ENCODE measurements at places on chromosomes 6 and 20.

GRCh38 chr6:53696341-53696740 lies 30.8 kb upstream of the KLHL31 start:
- DNase-seq: no peak

DNA sequence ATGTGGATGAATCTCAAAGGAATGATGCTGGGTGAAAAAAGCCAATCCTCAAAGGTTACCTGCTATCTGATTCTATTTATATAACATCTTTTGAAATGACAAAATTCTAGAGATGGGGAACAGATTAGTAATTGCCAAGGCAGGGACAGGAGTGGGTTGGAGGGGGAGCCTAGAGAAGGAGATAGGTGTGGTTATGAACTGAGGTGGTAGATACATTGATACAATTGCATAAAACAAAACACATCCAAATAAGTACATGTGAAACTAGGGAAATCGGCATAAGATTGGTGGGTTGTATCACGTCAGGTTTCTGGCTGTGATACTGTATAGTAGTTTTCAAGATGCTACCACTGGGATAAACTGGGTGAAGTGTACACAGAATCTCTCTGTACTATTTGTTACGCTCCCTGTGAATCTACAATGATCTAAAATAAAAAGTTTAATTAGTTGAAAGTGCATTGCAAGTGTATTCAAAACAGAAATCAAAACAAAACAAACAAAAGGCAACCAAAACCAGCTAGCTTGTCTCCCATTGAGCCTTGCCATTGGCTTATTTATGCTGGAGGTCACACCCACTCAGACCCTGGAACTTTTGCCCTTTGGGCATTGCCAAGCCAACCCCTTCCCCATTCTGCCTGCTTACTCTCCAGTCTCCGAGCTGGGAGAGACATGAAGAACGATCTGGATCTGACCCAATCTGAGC lies 27.8 kb downstream of the PPP1R16B start:
- DNase-seq: no peak

- no peak for DNase-seq
Measured at GRCh38 chr20:13546497-13547131, 92.1 kb downstream of the TASP1 start.

DNA sequence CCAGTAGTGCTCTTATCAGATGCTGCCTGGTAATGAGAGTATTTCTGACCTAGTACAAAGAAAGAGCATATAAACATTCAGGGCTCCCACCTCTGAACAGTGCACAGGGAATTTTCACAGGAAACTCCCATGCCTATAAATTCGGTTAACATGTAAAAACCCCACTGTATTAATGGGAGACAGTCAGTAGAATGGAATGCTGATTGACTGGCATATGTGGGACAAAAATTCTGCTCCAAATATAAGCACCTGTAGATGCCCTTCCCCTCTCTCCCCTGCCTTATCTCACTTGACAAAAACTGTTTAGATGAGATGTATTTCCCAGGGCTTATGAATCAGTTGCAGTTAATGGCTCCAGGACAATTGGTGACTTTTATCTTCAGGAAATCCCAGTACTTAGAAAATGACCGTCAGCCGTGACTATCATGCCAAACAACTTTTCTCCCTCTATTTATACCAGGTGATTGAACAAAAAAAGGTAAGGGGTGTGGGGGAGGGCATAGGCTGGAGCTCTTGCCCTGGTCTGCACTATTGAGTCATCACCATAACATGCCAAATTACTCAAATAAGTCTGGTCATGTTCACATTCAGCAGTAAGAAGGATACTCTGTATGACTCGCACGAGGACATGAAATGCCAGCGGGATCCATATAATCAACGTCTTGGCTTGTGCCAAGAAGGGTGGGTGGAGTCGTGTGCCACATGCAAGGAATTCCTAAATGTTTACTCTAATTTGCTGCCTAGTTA lies 176.4 kb upstream of the BMP2 start:
- DNase-seq: no peak

DNA sequence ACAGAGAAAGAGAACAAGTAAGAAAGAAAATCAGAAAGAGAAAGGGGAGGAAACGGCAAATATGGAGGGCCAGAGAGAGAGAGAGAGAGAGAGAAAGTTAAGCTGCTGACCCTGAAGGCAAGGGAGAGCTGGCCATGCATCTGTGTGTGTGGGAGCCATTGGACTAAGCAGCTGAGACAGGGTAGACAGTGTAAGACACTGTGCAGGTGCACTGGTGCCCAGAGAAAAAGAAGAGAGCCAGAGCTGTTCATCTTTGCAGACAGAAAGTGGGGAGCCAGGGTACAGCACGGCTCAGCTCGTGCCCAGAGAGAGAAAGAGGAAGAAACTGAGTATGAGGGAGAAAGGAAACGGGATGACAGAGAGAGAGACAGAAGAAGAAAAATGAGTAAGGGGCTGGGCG lies 24.2 kb upstream of the ZNF318 start:
- no peak for DNase-seq

GRCh38 chr6:6972456-6972855 lies 135.3 kb upstream of the RREB1 start:
- no peak for DNase-seq

- no peak for DNase-seq
Measured at GRCh38 chr6:118896339-118897136, 2.6 kb downstream of the ASF1A start.

GRCh38 chr20:10613911-10614310 lies 59.9 kb downstream of the JAG1 start:
- DNase-seq: no peak

GRCh38 chr20:13510837-13511488 lies 127.8 kb downstream of the TASP1 start:
- no peak for DNase-seq

- no peak for DNase-seq
Measured at GRCh38 chr6:31585491-31585890, 586 bp upstream of the LST1 start.

GRCh38 chr6:107633680-107634323 lies 143.9 kb downstream of the SOBP start:
- no peak for DNase-seq

GRCh38 chr6:4055420-4056041 lies 23.4 kb downstream of the FAM217A start:
- no peak for DNase-seq

GRCh38 chr6:10425975-10426780 lies 11.3 kb upstream of the TFAP2A start:
- DNase-seq: no peak

GRCh38 chr6:139235661-139236060 lies 56.1 kb downstream of the TXLNB start:
- DNase-seq: no peak

GRCh38 chr20:49556621-49557020 lies 11.3 kb downstream of the PTGIS start:
- no peak for DNase-seq

GRCh38 chr6:30615958-30616810 lies 859 bp downstream of the PPP1R10 start:
- DNase-seq: no peak

- DNase-seq: no peak
Measured at GRCh38 chr6:70547313-70547712, 19.4 kb upstream of the SDHAF4 start.

GRCh38 chr20:40628877-40629276 lies 60.2 kb downstream of the MAFB start:
- DNase-seq: no peak

- no peak for DNase-seq
Measured at GRCh38 chr6:15032015-15032414, 213.9 kb upstream of the JARID2 start.

DNA sequence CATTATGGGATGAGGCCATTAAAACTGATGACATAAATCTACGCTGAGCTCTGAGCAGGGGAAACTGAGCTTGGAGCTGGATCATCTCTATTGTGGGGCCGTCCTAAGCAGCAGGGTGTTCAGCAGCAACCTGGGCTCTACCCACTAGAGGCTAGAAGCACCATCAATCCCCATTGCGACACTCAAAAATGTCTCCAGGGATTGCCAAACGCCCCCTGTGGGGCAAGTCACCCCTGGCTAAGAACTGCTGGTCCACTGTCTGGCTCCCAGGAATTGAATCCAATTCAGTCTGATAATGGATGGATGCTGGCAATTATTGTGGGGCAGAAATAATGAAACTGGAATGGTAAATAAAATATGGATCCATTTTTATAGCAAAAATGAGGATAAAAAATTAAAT lies 38.2 kb downstream of the PMEPA1 start:
- no peak for DNase-seq

DNA sequence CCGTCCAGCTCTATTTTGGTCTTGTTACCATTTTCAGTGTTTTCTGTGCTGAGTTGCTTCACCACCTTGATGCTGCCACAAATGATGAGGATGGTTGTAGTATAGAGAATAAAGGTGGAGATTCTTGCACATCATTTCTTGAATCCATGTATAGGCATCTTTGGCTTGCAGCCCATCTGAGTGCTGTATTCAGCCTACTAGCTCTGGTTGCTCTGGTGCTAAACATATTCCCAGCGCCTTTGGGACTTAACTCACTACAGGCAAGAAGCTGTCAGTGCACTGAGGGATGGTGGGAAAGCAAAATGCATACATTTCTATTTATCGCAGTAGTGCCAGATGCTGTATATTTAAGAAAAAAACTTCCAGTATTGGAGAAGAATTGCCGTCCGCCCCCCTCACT lies 86.0 kb downstream of the CARMIL1 start:
- DNase-seq: no peak

GRCh38 chr6:107173779-107174178 lies 58.5 kb upstream of the BEND3 start:
- no peak for DNase-seq

- no peak for DNase-seq
Measured at GRCh38 chr6:46059608-46060007, 43.9 kb upstream of the CLIC5 start.

DNA sequence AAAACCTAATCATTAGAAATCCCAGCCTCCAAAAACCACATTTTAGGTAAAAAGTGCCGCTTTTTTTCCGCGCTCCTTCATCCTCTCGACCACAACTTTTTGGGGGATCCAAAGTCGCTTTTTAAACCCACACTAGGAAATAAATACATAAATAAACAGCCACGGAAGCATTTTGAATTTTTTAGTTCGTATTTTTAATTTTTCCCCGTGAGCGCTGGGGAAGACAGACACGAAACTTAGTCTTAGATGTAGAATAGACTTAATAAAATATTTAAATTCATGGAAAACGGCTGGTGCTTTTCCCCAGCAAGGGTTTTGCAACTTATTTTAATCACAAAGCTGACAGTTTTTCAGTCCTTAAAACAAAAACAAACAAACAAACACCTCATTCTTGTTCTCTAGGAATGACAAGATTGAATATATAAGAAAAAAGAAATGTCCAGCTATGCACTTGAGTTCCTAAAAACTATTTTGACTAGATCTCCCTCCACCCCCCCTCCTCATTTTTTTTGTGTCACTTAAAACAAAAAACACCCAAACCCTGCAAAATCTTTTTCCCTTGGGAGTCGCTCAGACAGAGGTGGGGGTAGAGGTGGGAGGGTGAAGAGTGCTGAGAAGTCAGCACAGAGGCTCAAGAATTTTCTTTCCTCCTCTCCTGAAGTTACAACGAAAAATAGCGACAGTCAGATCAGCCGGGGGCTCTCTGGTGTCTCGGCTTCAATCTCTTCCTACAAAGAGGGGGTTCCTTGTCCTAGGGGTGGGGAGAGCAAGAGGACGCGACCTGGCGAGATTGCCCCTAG lies 43.4 kb upstream of the SUPT3H start:
- DNase-seq: no peak

- DNase-seq: no peak
Measured at GRCh38 chr20:13212750-13213149, 8.3 kb upstream of the ISM1 start.

DNA sequence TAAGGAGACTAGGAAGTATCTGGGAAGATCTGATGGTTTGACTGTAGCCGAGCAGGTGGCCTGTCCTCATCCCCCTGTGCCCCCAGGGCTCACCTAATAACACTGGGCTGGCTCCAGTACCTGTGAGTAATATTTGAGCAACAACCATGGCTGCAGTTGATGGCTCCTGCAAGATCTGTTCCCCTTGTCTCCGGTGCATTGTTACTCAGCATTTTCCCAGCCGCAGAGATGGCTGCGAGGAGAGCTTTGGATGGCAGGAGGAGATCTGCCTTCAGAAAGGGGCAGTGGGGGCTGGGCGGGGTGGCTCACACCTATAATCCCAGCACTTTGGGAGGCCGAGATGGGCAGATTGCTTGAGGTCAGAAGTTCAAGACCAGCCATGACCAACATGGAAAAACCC lies 39.3 kb downstream of the PTK7 start:
- DNase-seq: no peak

DNA sequence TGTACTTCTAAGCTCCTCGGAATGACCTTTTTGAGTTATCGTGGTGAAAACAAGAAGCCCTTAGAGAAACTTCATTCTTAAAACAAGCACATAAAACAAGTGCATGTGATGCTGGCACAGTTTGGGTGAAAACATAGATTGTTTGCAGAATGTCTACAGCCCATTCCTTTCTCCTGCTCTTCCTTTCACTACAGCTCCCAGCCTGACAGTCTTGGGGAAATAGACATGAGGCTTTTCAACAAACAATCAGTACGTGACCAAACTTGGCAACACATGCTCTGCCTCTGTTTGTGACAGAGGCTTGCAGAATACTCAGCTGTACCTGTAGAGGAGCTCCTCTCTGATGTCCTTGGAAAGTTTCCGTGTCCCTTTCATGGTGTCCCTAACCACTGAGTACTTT lies 321.6 kb downstream of the ZFAND3 start:
- no peak for DNase-seq

DNA sequence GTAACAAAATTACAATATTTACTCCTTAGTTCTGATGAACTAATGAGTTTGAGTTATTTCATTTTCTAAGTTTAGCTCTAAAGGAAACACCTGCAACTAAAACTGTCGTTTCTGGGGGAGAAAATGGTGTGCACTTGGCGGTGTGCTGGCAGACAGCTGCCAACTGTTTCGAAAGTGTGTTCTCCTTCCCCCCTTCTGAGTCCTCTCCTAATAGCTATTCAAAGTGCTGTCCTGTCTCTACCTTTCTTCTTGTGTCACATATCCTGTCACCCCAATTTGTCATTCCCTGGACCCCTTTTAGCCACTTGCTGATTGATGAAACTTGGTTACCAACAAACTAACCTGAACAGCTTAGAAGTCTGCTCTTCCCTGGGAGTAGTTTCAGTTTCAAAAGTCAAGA lies 4.9 kb upstream of the UBE2J1 start:
- no peak for DNase-seq

DNA sequence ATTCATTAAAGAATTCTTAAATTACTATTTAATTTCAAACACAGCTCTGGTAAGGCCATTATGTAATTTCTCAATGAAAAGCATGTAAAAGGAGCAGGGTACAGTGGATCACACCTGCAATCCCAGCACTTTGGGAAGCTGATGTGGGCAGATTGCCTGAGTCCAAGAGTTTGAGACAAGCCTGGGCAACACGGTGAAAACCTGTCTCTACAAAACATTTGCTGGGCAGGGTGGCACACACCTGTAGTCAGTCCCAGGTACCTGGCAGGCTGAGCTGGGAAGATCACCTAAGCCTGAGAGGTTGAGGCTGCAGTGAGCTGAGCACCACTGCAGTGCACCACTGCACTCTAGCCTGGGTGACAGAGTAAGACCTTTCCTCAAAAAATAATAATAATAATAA lies 37.4 kb downstream of the MDN1 start:
- DNase-seq: no peak

DNA sequence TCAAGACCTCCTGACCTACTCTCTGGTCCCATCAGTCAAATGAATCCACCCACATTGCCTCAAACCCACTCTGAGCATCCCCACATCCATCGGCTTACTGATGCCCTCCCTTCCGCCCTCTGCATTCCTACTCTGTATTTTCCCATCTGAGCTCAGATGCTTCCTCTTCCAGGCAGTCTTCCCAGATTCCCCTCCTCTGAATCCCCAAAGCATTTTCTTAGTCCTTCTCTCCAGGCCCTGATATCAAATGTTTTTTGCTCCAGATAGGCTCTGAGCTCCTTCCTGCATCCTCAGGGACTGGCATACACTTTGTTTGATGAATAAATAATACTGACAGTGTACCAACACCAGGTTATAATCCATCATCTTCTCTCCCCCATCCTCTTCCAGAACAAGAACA lies 3.9 kb downstream of the PLTP start:
- DNase-seq: no peak

Data from stimulated activated CD8-positive, alpha-beta memory T cell treated with anti-CD3 and anti-CD28 coated beads, Interleukin-7, amount 100 ng/mL, for 1 hour (primary cell).